ENCODE measurements at places on chromosomes 5 and 9.

DNA sequence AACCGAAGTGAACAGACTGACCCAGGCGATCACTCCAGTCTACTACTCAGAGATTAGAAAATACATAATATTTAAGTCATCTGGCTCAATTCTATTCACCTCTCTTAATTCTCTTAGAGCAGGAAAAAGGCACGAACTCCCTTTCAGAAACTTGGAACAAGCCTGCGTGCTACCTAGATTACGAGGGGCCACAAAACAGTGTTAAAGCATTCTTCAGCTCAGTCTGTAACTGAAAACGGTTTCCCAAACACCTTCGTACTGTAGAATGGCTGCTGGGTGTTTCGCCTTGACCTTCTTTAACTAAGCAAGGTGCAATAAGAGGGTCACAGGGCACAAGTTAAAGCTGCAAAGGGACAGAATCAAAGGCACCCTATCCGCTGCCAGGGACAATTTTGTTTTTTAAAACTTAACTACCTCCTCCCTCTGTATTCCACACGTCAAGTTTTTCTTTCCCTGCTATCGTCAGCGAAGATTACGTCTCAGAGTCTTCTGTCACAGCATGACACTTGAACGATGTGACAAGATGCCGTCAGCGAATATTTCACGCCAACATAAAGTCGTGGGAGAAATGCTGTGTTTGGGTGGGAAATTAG, 687 bp downstream of the LYSMD3 start:
- DNase-seq, result peak; percentile 24

DNA sequence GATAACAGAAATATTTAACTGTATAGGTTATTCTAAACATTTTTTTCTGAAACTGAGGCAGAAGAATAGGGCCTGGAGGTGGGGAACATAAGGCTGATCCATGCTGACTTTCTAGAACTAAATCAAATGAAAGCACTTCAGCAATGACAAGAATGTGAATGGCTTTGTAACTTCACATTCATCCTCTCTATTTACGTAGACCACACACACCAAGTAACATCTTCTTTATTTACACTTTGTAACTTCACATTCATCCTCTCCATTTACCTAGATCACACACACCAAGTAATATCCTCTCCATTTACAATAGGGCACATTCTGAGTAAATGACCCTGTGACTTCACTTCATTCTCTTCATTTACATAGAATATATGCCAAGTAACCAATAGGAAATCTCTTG, 251.8 kb upstream of the CDH9 start:
- DNase-seq, result no peak

DNA sequence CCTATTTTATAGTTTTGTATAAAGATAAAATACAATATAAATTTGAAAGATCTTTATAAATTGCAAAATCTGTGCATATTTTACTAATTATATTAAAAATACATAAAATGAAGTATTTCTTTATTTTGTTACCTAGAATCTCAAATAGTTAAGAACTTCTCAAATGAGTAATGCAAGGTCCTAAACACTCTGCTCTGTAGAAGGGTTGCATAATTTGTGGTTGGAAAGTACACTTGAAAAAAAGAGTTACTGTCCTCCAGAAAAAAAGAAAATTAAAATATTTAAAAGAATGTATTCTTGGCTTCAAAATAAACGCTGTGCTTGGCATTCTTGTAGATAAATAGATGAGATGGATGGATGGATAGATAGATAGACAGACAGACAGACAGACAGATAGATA, 428.8 kb upstream of the CDH6 start:
- DNase-seq, result no peak

DNA sequence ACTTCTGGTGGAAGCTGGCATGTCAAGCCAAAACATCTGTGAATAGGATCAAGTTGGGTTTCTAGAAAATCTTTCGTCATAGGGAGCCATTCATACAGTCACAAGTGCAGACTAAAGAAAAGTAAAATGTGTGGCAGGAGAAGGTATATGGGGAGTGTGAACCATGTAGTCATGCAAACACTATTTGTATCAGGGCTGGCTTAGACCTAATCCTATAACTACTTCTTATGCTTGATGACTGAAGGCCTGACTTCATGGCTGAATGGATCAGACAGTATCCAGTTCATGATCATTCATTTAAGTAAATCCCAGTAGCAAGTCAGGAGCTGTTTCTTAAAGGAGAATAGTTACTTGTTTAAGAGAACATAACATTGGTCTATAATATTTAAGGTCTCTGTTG, 63.8 kb upstream of the DAPK1 start:
- DNase-seq, result no peak

GRCh38 chr5:103205991-103206700, 52.4 kb upstream of the MACIR start:
- DNase-seq, result no peak

DNA sequence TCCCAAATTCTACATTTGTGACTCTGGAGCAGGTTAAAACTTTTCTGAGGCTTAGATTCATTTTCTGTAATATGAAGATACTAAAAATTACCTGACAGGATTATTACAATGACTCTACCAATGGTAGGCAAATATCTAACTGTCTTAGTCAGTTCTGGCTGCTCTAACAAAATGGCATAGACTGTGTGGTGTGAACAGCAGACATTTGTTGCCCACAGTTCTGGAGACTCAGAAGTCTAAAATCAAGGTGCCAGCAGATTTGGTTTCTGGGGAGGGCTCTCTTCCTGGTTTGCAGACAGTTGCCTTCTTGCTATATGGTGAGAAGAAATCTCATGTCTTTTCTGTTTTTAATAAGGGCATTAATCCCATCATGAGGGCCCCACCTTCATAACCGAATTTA, 245.1 kb downstream of the MAST4 start:
- no peak for DNase-seq

All from activated T-cell treated with anti-CD3 and anti-CD28 coated beads, Interleukin-2, amount 50 U/mL, for 1 hour (primary cell).